ENCODE measurements at places on chromosomes 1 and 21.

DNA sequence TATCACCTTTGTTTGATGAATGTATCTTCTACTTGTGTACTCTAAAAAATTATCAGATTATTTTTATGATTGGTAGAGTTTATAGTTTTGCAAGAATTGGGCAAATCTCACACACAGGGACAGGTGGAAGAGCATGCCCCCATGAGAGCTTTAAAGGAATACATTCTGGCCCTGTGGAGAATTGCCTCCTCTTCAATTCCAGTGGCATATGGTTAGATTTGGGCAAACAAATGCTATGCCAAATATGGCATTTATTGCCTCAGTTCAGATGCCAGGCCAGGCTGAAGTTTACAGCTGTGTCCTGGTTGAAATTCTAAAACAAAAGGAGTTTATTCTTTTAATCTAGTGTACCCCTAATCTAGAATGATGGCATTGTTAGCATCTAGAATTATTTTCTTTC lies 162.4 kb upstream of the CACYBP start:
- DNase-seq: no peak

- no peak for DNase-seq
These were observed 216.3 kb downstream of the KIF26B start for GRCh38 chr1:245370905-245371581.

DNA sequence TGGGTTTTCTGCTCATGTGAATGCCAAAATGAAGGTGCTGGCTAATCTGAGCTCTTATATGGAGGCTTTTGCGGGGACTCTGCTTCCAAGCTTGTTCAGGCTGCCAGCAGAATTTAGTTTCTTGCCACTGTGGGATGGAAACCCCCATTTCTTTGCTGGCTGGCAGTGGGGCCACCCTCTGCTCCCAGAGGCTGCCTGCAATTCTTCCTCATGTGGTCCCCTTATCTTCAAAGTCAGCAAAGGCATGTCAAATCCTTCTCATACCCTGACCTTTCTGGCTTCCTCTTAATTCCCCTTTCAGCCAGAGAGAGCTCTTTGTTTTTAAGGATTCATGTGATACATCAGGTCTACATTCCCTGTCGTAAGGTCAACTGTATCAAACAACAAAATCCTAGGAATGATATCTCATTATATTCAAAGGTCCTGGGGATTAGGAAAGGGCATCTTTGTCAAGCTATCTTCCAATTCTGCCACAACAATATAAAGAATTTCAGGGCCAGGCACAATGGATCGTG lies 5.2 kb upstream of the GPR161 start:
- no peak for DNase-seq

- no peak for DNase-seq
These were observed 142.5 kb downstream of the TIAM1 start for GRCh38 chr21:31201548-31201947.

GRCh38 chr1:25544819-25545218 lies 1.4 kb downstream of the LDLRAP1 start:
- DNase-seq: no peak

- no peak for DNase-seq
These were observed 5.6 kb downstream of the OLIG2 start for GRCh38 chr21:33031152-33031911.

DNA sequence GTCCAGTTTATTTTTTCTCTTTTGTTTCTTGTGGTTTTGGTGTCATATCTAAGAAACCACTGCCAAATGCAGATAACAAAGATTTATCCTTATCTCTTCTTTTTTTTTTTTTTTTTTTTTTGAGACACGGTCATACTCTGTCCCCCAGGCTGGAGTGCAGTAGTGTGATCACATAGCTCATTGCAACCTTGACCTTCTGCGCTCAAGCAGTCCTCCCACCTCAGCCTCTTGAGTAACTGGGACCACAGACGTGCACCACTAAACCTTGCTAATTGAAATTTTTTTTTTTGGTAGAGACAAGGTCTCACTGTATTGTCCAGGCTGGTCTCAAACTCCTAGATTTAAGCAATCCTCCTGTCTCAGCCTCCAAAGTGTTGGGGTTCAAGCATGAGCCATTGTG lies 8.9 kb downstream of the SLC66A1 start:
- no peak for DNase-seq

DNA sequence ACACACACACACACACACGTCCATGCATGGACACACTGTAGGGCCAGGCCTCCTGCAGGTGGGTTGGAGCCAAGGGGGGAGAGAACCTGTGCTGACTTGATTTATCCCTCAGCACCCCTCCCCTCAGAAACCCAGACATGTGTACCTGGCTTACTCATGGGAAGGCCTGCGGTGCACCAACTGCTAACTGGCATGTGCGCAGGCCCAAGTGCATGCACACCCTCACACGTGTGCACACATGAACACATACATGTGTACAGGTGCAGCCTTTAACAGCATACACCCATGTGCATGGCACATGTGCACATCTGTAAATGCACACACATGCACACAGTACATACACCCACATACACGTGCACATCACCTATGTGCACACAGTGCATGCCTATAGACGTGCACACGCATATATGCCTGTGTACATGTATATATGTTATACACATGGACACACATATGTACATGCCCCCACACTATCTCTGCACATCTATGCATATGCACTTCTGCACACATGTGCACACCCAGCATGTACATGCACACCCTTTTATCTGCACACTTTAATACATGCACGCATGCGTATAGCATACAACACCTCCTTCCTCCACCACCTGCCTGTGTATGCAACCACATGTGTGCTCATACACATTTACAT lies 67.5 kb downstream of the TRIM11 start:
- no peak for DNase-seq

- DNase-seq: no peak
These were observed 685 bp downstream of the CRTC2 start for GRCh38 chr1:153957744-153958110.

GRCh38 chr1:229972600-229973296 lies 94.3 kb upstream of the GALNT2 start:
- no peak for DNase-seq

GRCh38 chr1:66652556-66652955 lies 99.7 kb upstream of the DYNLT5 start:
- no peak for DNase-seq

DNA sequence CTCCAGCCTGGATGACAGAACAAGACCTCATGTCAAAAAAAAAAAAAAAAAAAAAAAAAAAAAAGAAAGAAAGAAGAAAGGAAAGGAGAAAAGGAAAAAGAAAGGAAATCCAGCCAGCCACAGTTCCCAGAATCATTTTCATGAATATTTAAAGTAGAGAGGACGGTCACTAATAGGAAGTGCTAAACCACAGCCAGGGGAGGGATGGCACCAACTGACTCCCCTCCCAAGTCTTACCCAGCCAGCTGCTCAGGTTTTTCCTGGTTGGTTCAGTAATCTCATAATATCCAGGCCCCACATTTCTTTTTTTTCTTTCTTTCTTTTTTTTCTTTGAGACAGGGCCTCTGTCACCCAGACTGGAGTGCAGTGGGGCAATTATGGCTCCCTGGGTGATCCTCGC lies 63.9 kb upstream of the AK4 start:
- no peak for DNase-seq

- DNase-seq: no peak
These were observed 18.3 kb upstream of the LRP8 start for GRCh38 chr1:53345996-53346813.

DNA sequence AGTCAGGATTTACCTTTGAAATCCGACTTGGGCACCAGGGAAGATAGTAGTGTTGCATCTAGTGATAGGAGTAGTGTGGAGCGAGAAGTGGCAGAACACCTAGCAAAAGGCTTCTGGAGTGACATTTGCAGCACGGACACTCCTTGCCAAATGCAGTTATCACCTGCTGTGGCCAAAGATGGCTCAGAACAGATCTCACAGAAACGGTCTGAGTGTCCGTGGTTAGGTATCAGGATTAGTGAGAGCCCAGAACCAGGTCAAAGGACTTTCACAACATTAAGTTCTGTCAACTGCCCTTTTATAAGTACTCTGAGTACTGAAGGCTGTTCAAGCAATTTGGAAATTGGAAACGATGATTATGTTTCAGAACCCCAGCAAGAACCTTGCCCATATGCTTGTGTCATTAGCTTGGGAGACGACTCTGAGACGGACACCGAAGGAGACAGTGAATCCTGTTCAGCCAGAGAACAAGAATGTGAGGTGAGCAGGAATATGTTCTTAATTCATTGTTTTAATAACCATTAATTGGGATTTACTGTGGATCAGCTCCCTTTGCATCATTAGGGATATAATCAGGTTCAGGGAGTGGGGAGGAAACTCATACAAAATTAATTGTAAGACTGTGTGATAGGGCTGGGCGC lies 28.3 kb downstream of the BACH1 start:
- DNase-seq: no peak

DNA sequence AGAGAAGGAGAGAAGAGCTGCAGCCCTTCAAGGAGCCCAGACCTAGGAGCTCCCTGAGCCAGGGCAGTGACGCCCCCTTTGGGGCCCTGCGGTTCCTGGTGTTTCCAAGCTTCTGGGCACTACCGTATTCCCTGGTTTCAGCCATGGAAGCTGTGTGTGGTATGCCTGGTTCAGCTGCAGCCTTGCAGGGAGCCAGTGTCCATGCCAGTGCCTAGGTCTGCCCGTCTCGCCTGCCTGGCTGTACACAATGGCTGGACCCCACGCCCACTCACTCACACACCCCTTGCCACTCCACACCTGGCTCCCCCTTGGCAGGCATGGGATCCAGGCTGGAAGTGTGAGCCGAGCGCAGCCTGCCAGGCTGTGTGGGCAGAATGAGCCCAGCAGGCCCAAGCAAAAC lies 87.7 kb downstream of the ADARB1 start:
- no peak for DNase-seq

GRCh38 chr1:212201461-212201860 lies 83.7 kb upstream of the PPP2R5A start:
- no peak for DNase-seq

- no peak for DNase-seq
These were observed 93.9 kb downstream of the KIF1B start for GRCh38 chr1:10304295-10304694.

DNA sequence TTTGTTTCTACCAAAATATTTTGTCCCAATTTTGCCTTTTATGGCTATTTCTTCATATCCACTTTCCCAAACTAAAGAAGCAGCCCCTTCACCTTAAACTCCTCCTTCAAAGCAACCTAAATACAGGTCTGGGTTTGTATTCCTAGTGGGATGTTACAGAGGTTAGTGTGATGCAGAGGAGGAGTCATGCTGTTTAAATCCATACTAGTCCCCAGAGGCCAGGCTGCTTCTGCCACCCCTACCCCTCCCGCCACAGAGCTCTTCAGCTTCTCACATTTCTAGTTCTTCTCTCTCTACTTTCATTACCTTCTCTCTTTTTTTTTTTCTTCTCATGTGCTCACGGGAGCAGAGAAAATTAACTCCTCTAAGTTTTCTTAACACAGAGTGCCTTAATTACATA lies 29.3 kb downstream of the SELL start:
- no peak for DNase-seq

DNA sequence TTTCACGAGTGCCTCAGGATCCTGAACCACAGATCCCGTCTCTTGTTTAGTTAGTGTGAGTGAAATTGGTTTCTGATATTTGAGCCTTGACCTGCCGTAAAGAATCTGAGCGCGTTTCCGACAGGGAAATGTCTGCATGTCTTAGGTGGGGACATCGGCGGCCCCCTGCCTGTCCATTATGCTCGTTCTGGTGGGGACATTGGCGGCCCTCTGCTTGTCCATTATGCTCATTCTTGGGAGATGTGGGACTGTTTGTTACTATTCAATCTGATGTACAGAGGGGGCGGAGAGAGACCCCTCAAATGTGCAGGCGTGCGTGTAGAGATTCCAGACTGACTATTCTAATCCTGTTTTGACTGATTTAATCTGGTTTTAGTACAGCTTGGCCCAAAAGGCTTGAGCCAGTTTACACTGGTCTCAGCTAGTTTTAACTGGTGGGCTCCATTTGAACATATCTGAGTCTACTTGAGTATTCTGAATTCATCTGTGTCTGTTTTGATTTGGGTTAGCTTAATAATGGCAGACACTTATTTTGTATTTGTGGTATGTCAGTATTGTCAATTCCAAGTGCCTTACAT lies 6.6 kb upstream of the TINAGL1 start:
- DNase-seq: no peak

- DNase-seq: no peak
These were observed 74.0 kb upstream of the BRINP3 start for GRCh38 chr1:190551638-190552037.

DNA sequence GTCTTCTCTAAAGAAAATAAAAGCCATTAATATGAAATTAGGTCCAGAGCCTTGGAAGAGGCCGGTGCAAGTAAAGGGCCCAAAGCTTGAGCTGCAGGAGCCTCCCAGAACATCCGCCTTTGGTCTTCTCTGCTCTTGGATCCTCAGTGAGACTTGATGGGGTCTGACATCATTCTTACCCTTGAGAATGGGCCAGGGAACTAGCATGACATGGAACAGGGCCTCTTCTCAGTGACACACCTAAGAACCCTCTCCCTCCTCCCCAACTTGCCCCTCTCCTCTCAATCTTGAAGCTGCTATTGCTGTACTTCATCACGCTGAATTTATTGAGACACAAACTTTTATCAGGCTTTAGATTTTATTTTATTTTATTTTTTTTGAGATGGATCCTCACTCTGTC lies 40.3 kb upstream of the SRSF10 start:
- DNase-seq: no peak

DNA sequence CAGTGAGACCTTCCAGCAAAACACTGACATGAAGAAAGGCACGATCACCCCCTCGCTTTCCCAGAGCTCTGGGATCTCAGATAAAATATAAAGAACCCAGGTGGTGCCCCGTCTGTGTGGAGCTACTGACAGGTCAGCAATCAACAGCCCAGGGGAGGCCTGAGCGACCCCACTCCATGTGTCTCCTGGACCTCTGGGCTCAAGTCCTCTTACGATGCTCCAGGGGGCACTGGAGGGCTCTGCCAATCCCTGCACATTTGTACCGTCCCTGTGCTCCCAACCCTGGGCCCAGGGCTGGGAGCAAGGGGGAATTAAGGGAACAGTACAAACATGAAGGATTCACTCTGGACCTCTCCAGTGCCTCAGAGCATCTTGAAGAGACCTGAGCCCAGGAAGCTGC lies 12.5 kb downstream of the S100A7A start:
- no peak for DNase-seq

GRCh38 chr1:164577291-164577690 lies 18.3 kb downstream of the PBX1 start:
- DNase-seq: no peak

DNA sequence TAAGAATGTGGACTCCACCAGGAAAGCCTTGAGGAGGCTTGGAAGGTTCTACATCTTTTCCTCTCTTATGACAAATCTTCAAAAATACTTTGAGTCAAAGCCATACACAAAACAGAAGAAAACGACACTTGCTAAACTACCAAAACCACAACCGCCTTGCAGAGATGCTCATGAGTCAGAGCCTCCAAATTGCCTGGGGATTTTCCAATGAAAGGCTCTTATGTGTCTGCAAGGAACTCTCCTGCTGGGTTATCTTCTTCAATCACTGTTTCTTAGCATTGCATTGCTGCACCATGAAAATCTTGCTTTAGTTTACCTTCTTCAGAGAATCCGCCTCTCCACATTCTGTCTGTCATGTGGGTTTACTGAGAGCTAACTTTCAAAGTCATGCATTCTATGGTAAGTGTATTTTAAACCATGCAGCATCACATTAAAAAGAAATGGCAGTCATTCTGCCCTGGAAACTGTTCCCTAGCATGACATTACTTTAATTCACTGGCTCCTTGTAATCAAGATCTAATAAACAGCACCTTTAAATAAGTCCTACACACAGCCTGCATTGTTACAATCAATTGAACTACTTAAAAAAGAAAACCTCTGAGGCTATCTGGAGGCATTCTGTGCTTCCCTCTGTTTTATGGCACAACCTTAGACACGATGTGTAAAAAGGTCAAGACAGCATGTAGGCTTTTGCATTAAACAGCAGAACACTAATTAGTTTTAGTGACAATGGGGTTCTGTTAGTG lies 210.0 kb upstream of the FOXD3 start:
- peak; percentile 19 for DNase-seq

- DNase-seq: no peak
These were observed 25.2 kb upstream of the SELE start for GRCh38 chr1:169759038-169759437.
